ENCODE measurements at places on chromosomes 12 and 14.

DNA sequence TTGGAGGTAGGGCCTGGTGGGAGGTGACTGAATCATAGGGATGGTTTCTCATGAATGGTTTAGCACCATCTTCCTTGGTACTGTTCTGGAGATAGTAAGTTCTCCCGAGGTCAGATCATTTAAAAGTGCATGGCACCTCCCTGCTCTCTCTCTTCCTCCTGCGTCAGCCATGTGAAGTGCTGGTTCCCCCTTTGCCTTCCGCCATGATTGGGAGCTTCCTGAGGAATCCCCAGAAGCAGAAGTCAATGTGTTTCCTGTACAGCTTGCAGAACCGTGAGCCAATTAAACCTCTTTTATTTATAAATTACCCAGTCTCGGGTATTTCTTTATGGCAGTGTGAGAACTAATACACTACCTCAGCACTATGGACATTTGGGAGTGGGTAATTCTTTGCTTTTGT is 4.8 kb upstream of the LGMN start:
- no peak for DNase-seq

GRCh38 chr12:87529413-87529812 is 499.8 kb downstream of the C12orf50 start:
- no peak for DNase-seq

DNA sequence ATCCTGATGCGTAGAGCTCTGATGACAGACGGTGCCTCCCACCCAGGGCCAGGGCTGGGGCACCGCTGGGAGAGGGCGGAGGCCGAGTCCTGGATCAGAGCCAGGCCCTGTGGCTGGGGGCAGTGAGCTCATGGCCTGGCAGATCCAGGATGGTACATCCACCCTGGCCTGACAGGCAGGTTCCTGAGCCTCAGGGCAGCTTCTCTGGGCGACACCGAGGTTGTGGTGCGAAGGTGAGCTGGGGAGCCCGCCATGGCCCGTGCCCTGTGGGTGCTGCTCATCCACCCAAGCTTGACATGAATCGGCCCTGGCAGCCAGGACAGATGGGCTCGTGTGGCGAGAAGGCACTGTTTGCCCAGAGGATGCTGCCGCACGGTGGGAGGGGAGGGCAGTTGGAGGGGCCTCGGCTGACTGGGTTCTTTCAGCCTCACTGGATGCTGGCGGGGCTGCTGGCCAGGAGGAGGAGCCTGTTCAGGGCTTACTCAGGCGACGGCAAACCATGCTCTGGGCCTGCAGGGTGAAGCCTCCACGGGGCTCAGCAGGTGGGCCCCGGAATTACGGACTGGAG is 16.6 kb downstream of the LRTM2 start:
- no peak for DNase-seq

GRCh38 chr14:76181546-76181945 is 29.8 kb downstream of the GPATCH2L start:
- no peak for DNase-seq

DNA sequence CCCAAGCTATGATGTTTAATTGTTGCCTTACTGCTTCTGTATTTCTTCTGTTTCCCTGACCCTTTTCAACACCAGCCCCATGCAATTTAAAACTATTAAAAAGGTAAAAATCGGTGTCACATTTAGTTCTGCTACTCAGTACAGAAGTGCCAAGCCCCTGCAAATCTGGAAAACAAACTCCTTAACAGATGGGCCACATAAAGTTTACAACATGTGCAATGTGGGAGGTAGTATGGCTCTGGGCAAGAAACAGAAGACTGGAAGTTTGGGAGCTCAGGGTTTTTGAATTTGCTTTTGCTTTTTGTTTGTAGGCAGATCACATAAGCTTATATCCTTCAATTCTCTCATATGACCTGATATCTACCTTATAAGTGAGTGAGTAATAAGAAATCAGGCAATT is 404.0 kb upstream of the ATP2B1 start:
- DNase-seq = no peak

GRCh38 chr14:85248881-85249635 is 280.9 kb upstream of the FLRT2 start:
- DNase-seq = no peak

DNA sequence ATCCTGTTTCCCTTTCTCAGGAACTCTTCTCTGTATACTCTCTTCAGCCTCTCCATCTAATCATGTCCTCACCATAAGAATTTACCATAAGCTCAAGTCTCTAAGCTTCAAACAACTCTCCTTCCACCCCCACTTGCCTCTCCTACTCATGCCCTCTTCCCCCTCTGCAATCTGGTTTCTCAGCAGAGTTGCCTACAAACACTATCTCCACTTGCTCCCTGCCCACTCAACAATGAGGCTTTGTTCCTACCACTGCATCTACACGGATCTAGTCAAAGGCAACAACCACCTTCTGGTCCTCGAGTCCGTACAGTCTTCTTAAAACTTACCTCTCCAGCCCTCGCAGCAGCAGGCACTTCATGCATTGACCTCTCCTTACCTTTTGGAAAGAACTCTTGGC is 17.2 kb upstream of the FBLN5 start:
- no peak for DNase-seq

DNA sequence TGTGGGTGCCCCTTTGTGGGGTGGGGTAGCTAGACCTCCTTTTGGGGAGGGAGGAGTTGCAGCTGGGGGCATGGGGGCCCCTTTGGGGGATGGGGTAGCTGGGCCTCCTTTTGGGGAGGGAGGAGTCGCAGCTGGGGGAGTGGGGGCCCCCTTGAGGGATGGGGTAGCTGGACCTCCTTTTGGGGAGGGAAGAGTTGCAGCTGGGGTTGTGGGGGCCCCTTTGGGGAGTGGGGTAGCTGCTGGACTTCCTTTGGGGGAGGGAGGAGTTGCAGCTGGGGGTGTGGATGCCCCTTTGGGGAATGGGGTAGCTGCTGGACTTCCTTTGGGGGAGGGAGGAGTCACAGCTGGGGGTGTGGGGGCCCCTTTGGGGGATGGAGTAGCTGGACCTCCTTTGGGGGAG is 7.0 kb downstream of the NACA start:
- no peak for DNase-seq

- DNase-seq = no peak
Observed at GRCh38 chr12:107033758-107034739, 47.1 kb upstream of the MTERF2 start.

DNA sequence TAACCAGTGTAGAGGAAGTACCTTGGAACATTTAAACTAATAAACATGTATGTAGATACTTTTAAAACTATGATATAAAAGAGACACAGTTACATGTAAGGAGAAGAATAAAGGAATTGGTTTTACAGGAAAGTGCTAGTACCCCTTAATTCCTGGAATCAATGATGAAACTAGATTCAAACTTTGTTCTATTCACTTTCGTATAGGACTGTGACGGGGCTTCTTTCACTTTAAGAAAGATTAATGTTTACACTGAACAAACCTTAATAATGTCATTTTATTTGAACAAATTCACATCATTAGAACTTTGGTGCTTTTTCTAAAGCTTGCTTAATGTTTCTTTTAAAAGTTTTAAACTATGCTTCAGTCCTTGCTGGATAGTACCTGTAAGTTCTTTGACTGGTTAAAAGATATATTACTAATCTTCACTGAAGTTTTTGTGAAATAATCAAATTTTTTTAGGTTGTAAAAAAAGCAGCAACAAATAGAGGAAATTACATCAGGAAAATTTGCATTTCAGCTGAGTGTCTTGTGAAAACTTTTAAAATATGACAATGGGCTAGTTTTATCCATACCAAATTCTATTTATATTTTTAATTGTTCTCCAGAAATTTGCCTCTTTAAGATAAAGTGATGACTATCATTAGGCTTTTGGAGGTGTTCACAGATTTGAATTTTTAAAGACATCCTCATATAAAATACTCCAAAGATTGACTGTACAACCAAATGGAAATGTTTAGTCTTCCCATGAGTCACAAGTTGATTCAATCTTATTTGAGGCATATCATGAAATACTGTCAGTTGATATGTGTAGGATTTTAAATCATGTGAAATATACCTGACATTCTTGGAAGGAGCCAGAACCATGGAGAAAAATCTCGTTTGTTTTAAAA is 36.2 kb downstream of the PAPOLA start:
- DNase-seq = no peak

DNA sequence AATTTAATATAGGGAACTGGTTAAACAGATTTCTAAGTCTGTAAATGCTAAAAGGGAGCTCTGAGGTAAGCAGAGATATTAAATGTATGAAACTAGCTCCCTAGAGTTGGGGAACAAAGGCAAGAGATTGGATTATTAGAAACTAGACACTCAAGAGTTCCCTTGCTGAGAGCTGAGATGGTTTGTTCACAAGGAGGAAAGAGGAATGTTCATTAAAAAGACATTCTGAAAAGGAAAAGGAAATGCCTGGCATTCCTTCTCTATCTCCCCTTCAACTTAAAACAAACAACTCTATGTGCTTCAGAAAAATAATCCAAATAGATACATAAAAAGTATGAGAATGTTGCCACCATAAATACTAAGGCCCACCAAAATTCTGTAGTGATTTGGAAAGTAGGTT is 73.7 kb downstream of the GALNT4 start:
- no peak for DNase-seq

DNA sequence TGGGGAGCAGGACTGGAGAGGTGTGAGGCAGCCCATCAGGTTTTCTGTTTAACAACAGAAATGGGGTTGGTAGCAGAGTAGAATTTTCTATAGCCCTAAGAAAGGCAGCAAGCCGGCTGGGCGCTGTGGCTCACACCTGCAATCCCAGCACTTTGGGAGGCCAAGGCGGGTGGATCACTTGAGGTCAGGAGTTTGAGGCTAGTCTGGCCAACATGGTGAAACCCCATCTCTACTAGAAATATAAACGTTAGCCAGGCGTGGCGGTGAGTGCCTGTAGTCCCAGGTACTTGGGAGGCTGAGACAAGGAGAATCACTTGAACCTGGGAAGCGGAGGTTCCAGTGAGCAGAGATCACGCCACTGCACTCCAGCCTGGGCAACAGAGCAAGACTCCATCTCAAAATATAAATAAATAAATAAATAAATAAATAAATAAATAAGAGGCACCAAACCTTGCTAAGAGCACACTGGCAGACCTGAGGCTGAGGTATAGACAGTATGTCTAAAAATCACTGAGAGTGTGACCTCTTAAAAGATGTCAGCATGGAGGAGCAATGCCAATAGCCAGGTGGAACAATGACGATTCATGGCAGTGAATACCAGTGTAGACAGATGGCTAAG is 115.6 kb downstream of the SLC38A4 start:
- no peak for DNase-seq

DNA sequence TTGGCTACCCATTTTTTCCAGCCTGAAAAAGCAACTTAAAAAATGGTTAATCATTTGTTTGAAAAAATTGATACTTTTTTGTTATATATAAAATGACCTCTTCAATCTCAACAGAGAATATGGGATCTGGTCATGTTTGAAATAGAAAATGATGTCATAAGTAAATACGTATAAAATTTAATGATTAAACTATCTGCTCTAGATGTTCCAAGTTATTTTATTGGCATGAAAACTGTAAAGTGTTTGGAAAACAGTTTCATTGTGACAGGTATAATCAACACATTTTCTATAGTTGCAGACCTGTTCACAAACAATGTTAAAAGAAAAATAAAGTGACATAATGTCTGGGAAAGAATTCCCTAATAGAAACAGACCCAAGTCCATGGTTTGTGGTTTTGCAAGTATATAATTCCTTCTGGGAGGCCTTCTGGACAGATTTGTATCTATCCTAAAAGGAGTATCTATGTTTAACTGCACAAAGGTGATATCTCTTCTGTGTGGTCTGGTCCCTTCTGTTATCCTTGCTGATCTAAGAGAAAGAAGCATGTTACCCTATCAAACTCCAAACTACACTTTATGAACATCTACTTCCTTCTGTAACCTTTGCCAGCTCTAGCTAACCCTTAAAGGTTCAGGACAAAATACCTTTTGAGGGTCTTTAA is 39.5 kb upstream of the LRIG3 start:
- DNase-seq = no peak

DNA sequence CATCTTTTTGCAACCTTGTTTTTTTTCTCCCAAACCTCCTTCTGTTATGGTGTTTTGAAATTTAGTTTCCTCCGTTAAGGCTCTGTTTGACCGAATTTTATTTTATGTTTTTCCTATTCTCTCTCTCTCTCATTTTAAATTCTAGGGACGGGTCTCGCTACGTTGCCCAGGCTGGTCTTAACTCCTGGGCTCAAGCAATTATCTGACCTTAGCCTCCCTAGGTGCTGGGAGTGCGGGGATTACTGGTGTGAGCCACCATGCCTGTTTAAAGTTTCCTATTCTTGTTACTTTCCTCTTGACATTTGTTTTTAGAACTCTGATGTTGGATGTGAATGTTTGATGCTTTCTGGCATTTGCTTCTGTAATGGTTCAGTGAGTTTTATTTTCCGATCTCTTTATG is 1.0 kb downstream of the ZC3H14 start:
- DNase-seq = no peak

- no peak for DNase-seq
Observed at GRCh38 chr12:104802208-104802607, 155.9 kb downstream of the SLC41A2 start.

- no peak for DNase-seq
Observed at GRCh38 chr12:52910248-52910883, 5.5 kb upstream of the KRT8 start.

GRCh38 chr12:106914796-106915634 is 40.7 kb upstream of the TMEM263 start:
- DNase-seq = peak; percentile 17

DNA sequence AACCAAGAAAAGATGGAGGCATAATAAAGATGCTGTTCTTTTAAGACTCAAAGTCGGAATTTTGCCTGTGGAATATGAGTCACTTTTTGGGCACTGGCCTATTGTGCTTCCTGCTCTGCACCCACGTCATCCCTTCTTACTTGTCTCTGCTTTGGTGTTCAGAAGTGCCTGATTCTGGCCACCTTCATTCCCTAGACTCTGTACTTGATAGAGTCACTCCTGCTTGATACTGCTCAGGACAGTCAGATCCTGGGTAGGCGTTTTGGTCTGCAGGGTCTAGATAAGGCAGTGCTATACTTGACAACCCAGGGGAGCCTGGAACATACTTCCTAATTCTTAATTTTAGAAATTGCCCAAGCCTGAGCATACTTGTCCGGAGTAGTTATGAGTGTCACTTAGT is 1.9 kb downstream of the LRRK2 start:
- no peak for DNase-seq

DNA sequence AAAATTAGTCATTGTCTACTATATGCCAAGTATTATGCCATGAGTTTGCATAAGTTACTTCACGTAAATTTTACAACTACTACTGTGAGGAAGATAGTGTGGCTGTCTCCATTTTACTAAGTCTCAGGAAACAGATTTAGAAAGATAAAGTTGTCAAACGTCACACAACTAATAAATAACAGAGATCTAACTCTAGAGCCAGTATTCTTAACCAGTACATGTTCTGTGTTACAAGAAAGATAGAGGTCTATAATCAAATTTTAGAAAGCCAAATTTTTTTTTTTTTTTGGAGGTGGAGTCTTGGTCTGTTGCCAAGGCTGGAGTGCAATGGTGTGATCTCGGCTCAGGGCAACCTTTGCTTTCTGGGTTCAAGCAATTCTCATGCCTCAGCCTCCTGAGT is 14.2 kb downstream of the CLEC4C start:
- no peak for DNase-seq
